ENCODE measurements at places on chromosomes 7 and 10. TPM values are rescaled to one million over a fixed set of nuclear protein-coding genes. Genes with fewer than 3 reads are reported as not detected.

Gene MMP21
- not detected for total RNA-seq

Gene ABCA13
- total RNA-seq, result 0.08 TPM

Gene PUS7
- total RNA-seq, result 25.6 TPM

Gene FGFR2
- total RNA-seq, result 0.36 TPM

Gene ZNF25
- 1.9 TPM for total RNA-seq

Gene VWDE
- 0.63 TPM for total RNA-seq

Gene WNT2
- total RNA-seq, result not detected

Gene TMEM270
- not detected for total RNA-seq

Gene CYP2C9
- total RNA-seq, result 0.14 TPM

Gene SERPINE1
- 1,104 TPM for total RNA-seq

Gene DNAJC30
- total RNA-seq, result 10.2 TPM

Gene UBTD1
- total RNA-seq, result 19.4 TPM

Gene SP8
- total RNA-seq, result not detected

Gene CPA2
- 0.09 TPM for total RNA-seq

Gene SLC13A4
- total RNA-seq, result not detected

Gene TMEM176B
- total RNA-seq, result 0.12 TPM

Gene WEE2
- total RNA-seq, result 0.03 TPM

Gene ADAM12
- total RNA-seq, result 5.4 TPM

Gene SCART1
- 0.47 TPM for total RNA-seq

Gene HOXA6
- 1.8 TPM for total RNA-seq

Gene TFPI2
- total RNA-seq, result 259 TPM

Gene SLC26A3
- not detected for total RNA-seq

Gene ADAP1
- total RNA-seq, result 4.4 TPM

Gene CPA4
- total RNA-seq, result 5.2 TPM

Gene HGF
- 0.01 TPM for total RNA-seq

Gene MYH16
- 0.56 TPM for total RNA-seq

Gene CCL24
- not detected for total RNA-seq

Gene HOXA11
- total RNA-seq, result 0.77 TPM

Gene STRIP2
- total RNA-seq, result 7.0 TPM

Gene SEMA3E
- total RNA-seq, result 2.9 TPM

Gene TRIM50
- total RNA-seq, result not detected

Gene ACSM6
- not detected for total RNA-seq

Gene SPDYE5
- total RNA-seq, result not detected

Gene LRRTM3
- total RNA-seq, result not detected

Gene NRP1
- 85.0 TPM for total RNA-seq

Gene RET
- total RNA-seq, result 0.52 TPM

Gene FXYD4
- total RNA-seq, result not detected

Gene HOGA1
- total RNA-seq, result 0.76 TPM

Gene MYL10
- not detected for total RNA-seq

Gene PTF1A
- total RNA-seq, result not detected

Gene AGR2
- 93.9 TPM for total RNA-seq

Gene TPST1
- total RNA-seq, result 8.8 TPM

Gene LIPN
- total RNA-seq, result not detected

Gene LEP
- total RNA-seq, result not detected
